ENCODE measurements at places on chromosomes 11 and 22.
A peak's percentile ranks its signal among the peaks of the same experiment; 100 is the strongest.

GRCh38 chr11:75874684-75875341, 59.8 kb downstream of the UVRAG start:
- DNase-seq: no peak

DNA sequence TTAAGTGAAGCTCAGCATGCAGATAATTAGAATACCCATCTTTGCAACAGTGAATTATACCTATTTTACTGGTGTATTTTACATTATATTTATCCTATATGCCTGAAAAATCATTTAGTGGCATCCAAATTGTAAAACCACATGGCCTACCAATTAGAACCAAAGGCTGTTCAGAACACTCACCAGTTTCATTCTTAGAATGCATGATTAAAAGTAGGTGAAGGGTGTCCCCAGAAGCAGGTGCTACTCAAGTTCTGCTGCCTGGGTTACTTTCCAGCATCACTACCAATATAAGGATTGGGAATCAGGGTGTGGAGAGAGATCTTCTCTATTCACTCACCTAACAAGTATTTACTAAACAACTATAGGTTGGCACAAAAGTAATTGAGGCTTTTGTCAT, 103.3 kb downstream of the SGSM3 start:
- no peak for DNase-seq

- DNase-seq: peak; percentile 98
Measured at GRCh38 chr22:41367039-41367679, 14.6 kb upstream of the TEF start.

- DNase-seq: no peak
Measured at GRCh38 chr22:49775867-49776511, 51.7 kb downstream of the BRD1 start.

GRCh38 chr11:63897459-63898146, 19.4 kb downstream of the RCOR2 start:
- no peak for DNase-seq

DNA sequence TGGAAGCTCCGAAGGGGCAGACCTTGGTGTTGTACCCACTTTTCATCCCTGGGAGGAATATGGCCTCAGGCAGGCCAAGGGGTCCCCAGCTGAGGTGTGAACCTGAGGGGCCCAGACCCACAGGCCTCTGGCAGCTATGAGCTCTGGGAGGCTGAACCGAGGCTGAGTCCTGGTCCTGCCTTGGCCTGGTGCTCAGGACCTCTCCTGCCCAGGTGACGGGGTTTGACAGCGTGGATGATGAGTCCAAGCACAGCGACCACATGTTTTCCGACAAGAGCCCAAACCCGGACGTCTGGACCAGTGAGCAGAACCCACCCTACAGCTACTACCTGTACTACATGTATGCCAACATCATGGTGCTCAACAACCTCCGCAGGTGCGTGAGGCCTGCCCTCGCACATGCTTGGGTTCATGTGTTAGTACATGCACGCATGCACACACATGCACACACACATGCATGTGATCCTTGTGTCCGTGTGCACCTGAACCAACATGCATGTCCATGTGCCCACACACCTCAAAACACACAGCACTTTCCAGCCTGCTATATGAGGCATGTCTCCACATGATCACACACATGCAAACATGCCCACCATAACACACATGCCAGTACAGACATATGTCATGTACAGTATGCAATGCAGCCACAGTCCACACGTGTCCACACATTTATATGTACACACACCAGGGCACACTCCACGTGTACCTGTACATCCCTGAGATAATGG, 40.9 kb downstream of the RNF141 start:
- DNase-seq: no peak

Measured in posterior vena cava (tissue), 2 donors.